Frontal cortex (tissue), 4 donors: ENCODE measurements at places on chromosomes 1 and 21.

DNA sequence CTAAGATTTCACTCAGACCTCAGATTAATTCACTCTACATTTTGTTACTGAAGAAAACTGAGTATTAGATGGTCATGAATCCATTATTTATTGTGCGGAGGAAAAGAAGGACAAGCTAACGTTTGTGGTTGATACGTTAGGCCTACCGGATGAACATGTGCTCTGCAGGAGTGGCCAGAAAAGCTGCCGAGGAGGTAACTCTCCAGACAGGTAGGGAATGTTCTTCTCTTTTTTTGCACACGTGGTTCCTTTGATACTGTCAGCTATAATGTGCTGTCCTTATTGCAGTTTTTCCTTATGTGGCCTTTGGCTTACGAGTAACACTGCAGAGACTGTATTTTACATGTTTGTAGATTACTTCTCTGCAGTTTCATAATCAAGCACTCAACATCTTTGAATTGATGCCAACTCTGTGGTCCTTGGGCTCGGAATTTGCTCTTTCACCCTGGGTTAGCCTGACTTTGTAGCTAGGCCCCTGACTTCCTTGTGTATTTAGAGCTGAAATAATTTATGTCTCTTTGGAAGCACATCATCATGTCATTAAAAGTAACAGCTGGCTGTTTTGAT, 13.6 kb downstream of the MTR start:
- DNase-seq = no peak

- DNase-seq = no peak
These were observed 46.8 kb upstream of the WASF2 start for GRCh38 chr1:27536767-27537166.

DNA sequence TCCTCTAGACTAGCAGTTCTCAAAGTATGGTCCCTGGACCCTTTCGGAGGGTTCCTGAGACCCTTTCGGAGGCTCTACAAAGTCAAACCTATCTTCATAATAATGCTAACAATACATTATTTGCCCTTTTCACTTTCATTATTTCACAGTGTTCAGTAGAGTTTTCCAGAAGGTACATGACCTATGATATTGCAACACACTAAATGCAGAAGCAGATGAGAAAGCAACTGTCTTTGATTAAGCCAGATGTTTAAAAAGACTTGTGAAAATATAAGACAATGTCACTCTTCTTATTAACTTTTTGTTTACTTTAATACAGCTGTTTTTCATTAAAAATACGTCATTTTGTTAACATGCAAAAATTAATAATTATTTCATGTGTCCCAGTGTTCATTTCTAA, 5.8 kb downstream of the KCNJ10 start:
- DNase-seq = no peak

DNA sequence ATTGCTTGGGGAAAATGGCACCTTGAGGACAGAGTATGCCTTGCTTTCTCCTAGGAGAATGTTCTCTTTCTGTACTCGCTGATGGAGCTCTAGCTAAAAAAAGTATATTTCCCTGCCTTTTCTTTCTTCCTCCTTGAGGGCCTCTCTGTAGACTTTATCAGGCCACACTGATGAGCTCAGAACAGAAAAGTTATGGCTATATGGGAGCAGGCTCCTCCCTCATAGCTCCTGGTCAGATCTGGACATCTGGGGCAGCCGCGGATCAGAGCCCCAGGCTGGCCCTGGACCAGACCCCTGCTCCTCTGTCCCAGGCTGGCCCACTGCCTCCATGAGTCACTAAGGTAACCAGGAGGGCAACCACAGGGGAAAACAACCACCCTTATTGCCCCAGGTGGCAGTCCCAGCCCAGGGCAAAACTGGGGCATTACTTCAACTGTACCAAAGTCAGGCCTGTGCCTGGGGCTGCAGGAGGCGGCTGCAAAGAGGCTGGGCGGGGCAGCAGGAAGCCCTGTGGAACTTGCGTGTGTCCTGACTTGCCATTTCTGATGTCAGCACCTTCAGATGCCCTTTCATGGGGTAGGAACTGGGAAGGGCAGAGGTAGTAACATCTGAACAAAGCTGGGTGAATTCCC, 26.3 kb upstream of the ZNF648 start:
- DNase-seq = no peak

DNA sequence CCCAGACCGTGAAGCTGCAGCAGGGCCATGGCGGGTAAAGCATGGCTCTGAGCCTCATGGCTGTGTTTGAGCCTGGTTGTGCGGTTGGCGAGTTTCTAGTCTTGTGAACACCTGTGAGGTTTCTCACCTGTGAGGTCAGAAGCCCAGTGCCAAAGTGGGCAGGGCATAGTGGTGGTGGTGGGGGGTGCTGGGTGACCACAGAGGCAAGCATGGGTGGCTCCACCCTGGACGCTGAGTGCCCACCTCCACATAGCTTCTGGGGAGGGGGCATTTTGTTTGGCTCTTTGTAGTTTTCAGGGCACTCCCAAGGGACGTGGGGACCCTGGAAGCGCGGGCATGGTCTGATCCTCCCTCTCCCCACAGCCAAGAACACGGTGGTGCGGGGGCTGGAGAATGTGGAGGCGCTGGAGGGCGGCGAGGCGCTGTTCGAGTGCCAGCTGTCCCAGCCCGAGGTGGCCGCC, 91.1 kb downstream of the TRIM11 start:
- DNase-seq = no peak

GRCh38 chr21:19807201-19807600, 1191.0 kb upstream of the NCAM2 start:
- no peak for DNase-seq

DNA sequence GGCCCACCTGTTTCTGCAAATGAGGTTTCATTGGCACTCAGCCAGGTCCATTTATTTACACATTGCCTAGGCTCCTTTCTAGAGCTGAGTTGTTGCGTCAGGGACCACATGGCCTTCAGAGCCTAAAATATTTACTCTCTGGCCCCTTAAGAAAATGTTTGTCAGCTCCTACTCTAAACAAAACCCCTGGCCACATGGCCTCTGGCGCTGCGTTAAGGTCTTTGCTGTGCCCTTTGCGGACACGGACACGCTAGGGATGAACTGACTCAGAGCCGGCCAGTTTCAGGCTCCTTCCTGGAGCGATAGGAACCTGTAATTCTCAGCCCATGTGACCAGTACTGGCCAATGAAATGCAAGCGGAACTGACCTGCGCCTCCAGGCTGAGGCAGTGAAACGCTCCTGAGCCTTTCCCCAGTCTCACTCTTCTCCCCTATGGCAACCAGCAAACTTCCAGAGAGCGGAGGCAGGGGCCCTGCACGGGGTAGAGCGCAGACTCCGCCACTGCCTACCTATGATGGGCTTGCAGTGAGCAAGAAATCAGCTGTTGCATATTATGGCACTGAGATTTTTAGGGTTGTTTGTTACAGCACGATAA, 160.3 kb downstream of the ETS2 start:
- no peak for DNase-seq

- no peak for DNase-seq
These were observed 205.5 kb downstream of the RYR2 start for GRCh38 chr1:237247442-237247841.

DNA sequence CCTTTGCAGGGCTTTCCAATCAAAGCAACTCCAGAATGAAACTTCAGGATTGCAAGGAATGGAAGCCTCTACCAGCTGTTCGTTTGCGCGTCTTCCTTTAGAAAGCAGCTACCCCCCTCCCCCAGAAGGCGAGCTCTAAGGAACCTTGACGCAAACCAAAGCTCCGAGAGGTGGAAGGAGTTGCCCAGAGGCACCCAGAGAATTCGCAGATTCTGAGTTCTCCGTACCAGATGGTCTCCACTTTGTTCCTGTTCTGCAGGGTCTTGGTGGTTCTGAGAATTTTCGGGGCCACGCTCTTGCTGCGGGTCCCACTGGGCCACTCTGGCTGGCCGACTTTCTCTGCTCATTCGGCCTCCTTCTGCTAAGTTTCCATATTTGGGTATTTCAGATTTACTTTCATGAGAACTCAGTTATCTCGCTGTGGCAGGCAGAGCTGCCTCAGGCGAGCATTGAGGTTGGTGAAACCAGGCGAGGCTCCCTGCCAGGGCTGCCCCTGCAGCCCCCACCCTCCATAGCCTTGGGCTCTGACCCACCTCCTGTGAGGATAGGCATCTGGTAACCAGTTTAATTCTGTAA, 801 bp downstream of the TRAF5 start:
- DNase-seq = no peak
